ENCODE measurements at places on chromosomes 1 and 21. TPM values are rescaled to one million over a fixed set of nuclear protein-coding genes. Genes with fewer than 3 reads are reported as not detected.

HP1BP3 gene
- 272 TPM for total RNA-seq

ZNF670 gene
- total RNA-seq, result 2.6 TPM

HSF2BP gene
- total RNA-seq, result 0.48 TPM

SH3GLB1 gene
- total RNA-seq, result 74.0 TPM

TOR1AIP2 gene
- 46.0 TPM for total RNA-seq

CYP4A22 gene
- total RNA-seq, result not detected

EPHA10 gene
- 54.5 TPM for total RNA-seq

TAF12 gene
- 14.7 TPM for total RNA-seq

LCE1E gene
- not detected for total RNA-seq

TRPM2 gene
- 2.6 TPM for total RNA-seq

NUF2 gene
- 1.1 TPM for total RNA-seq

SSBP3 gene
- 28.7 TPM for total RNA-seq

ITSN1 gene
- total RNA-seq, result 61.9 TPM

IRF6 gene
- total RNA-seq, result 38.2 TPM

CRYBG2 gene
- total RNA-seq, result 20.8 TPM

RABIF gene
- 10.9 TPM for total RNA-seq

GPATCH2 gene
- 14.9 TPM for total RNA-seq

FCRL4 gene
- total RNA-seq, result not detected

C1orf141 gene
- total RNA-seq, result not detected

RPE65 gene
- not detected for total RNA-seq

C1orf87 gene
- total RNA-seq, result not detected

CGN gene
- 177 TPM for total RNA-seq

SPEN gene
- total RNA-seq, result 54.5 TPM

TCHHL1 gene
- total RNA-seq, result not detected

CFAP107 gene
- total RNA-seq, result not detected

TSACC gene
- not detected for total RNA-seq

TSHB gene
- total RNA-seq, result not detected

FABP3 gene
- total RNA-seq, result not detected

THEM5 gene
- total RNA-seq, result not detected

FCAMR gene
- total RNA-seq, result 0.64 TPM
